ENCODE measurements at places on chromosomes 12 and 14. TPM values are rescaled to one million over a fixed set of nuclear protein-coding genes. Genes with fewer than 3 reads are reported as not detected.
A peak's percentile ranks its signal among the peaks of the same experiment; 100 is the strongest.

TBX5 gene
- total RNA-seq: not detected

FOXN4 gene
- total RNA-seq: not detected

OR6C2 gene
- total RNA-seq: not detected

SLC6A15 gene
- total RNA-seq: 23.4 TPM

- DNase-seq: no peak
Measured at GRCh38 chr14:60215127-60215444, 33.9 kb upstream of the PPM1A start.

DNA sequence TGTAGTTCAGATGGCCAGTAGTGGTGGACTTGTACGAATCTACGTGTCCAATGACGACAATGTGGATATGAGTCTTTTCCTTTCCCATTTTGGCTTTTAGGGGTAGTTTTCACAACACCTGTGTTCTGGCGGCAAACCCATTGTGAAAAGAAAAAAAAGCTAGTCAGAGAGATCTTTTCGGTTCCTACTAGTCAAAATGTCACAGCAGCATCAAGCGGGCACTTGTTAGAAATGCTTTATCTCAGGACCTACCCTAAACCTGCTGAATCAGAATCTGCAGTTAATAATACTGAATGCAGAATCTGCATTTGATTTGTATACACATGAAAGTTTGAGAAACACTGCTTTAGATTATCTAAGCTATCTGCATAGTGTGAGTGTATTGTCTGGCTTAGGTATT, 18.3 kb downstream of the AEBP2 start:
- no peak for DNase-seq

DNA sequence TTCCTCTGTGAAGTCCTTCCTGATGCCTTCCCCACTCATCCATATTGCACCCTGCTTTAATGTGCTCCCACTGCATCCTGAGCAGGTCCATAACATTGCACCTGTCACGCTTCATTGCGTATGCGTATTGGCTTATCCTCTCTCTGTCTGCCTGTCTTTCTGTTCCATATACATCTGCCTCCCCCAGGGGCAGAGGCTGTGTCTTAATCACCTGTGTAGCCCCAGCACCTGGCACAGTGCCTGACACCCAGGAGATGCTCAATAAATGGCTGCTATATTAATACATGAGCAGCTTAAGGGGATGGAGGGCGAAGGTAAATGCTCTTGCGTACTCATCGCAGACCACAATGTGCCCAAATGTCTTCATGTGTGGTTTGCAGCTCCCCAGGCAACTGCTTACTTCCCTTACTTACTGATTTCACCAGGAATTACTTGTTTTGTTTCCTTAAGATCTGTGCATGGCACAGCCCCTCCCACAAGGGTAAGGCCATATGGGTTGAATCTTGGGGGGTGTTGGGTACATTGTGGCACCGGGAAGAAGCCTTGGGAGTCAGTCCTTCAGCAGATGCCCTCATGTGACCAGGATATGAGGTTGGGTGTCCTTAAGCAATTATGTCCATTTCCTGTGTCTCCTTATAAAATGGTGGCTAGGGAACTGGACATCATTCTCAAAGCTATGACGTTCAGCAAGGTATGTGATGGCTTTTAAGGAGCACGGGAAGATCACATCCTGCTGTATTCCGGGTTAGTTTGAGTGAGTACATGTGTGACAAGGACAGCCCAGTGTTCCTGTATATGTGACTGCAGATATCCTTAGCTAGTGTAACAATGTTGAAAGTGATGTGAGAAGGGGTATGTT, 848 bp upstream of the CPNE6 start:
- no peak for DNase-seq

DNA sequence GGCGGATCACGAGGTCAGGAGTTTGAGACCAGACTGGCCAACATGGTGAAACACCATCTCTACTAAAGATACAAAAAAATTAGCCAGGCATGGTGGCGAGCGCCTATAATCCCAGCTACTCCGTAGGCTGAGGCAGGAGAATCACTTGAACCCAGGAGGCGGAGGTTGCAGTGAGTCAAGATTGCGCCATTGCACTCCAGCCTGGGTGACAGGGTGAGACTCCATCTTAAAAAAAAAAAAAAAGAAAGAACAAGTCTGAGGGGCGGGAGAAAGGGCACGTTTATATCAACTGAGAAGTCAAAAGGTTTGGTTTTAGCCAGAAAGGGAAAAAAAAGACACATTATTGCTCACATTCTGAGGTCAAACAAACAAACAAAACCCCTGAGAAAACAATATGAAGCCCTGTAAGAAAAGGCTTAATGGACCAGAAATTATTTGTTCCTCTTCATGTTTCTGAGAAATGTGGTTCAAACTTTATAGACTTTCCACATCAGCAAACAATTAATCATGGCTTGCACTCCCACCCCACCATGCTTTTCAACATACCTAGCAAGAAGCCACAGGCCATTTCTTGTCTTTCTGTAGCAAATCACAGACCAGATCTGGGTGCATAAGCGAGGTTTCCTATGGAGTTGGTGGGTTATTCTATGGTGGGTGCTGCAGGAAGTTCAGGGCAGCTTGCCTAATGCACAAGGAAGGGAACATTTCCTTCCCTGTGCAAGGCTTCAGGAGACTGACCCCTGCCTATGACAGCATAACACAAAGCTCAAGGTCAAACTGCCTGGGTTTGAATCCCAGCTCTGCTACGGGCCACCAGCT, 80.1 kb downstream of the SSPN start:
- DNase-seq: peak; percentile 76

- DNase-seq: no peak
Measured at GRCh38 chr14:37437490-37437889, 157.6 kb downstream of the FOXA1 start.

DNA sequence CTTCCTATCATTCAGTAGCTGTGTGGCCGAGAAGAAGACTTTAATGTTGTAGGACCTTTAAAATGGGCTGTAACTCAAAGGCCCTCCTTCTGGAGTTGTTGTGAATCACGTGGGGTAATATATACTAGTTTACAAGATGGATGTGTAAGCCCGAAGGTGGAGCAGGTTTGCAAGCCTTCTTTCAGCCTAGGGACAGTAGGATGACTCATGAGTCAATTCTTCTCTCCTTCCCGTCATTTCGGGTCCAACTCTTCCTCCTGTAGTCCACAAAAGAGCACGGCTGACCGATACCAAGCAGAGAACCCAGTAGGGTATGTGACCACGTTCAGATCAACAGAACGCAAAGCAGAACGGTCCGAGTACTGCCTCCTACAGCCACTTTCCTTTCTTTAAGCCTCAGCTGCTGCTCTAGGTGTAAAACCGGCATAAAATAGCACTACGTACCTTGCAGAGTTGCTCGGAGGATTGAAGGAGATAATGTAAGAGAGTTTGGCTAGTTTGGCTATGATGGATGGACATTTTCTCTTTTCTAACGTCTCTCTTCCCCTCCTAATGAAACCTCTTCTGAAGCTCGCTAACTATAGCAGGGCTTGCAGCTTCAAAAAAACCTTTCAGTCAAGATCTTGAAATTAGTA, 1.3 kb upstream of the RASSF3 start:
- DNase-seq: peak; percentile 52

Measured in H4 (cell line).